ENCODE measurements at places on chromosomes 16 and 17.

DNA sequence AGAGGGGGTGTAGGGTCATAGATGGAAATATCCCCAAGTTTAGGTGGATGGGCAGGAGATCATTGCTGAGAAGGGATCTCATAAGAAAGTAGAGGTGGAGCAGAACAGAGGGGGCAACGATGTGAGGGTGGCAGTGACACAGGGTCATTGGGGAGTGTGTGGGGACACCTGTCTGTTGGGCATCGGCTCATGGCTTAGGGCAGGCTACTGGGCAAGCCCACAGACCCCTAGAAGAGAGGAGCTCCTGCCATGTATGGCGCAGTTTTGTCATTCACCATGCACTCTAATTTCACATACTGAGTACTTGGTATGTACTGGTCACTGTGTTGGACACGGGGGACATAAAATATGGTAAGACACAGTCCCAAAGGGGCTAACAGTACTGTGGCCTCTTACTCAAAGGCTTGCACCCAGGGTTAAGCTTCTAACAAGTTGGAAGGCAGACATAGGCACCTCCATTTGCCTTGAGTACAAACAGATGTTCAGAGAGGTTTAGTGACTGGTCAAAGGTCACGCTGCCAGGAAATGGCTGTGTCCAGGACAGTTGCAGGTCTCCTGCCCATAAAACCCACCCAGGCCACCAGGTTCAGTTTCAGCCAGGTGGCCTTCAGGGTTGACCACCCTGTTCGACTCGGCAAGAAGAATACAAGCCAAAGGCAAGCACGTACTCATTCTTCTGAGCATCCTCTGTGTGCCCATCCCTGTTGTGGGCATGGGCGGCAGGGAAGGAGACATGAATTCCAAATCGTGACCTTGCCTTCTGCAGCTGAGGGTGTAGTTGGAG, 580.2 kb downstream of the KCNJ18 start:
- no peak for DNase-seq

- no peak for DNase-seq
These were observed 2.3 kb downstream of the NTN1 start for GRCh38 chr17:9023392-9024218.

DNA sequence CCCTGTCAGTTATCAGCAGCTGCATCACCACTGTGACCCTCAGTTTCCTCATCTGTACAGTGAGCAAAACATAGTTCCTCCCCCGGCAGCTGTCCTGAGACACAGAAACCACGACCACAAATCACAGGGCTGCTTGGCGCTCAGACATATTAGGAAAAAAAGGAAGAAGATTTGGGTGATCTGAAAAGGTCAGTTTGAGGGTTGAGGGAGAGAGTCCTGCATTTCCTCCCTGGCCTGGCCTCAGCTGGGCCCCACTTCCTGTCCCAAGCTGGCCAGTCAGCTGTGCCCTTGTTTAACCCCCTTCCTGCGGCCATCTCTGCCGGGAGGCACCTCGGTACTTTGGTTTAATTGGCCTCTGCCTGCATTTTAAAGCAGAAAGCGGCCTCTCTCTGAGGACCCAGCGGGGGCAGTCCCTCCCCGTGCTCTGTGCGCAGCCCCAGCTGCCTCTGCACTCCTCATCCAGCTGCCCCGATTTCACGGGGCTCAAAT, 24.0 kb upstream of the CIBAR2 start:
- no peak for DNase-seq

- DNase-seq, result no peak
These were observed 10.4 kb downstream of the SCN4A start for GRCh38 chr17:63962298-63962744.

- no peak for DNase-seq
These were observed 112.9 kb downstream of the SEC14L1 start for GRCh38 chr17:77253611-77254051.

DNA sequence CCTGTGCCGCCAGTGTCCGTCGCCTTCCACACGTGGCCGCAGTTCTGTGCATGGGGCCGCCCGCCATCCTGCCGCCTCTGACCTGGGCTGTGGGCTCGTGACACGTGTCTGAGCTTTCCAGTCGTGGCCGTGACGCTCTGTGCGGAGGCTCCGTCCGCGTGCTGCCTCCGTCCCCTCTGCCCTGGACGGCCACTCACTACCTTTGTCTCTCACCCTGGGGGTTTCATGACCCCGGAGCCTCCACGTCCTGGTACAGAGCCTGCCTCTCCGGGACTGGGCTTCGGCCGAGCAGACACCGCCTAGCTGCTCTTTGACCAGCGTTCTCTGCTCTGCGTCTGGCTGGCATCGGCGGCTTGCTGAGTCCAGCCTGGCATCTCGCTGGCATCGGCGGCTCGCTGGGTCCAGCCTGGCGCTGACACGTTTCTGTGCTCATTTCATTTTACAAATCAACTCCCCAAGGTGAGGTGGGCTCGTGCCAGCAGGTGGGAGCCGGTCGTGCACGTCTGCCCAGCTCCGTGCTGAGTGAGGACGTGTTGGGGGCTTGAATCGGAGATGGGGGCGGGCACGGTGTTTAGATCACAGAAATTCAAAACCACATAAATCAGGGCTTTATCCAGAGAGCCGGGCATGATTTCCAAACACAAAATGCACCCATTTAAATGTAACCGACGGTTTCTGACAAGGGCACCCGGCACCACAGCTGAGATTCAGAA, 44.3 kb upstream of the GNG13 start:
- no peak for DNase-seq

DNA sequence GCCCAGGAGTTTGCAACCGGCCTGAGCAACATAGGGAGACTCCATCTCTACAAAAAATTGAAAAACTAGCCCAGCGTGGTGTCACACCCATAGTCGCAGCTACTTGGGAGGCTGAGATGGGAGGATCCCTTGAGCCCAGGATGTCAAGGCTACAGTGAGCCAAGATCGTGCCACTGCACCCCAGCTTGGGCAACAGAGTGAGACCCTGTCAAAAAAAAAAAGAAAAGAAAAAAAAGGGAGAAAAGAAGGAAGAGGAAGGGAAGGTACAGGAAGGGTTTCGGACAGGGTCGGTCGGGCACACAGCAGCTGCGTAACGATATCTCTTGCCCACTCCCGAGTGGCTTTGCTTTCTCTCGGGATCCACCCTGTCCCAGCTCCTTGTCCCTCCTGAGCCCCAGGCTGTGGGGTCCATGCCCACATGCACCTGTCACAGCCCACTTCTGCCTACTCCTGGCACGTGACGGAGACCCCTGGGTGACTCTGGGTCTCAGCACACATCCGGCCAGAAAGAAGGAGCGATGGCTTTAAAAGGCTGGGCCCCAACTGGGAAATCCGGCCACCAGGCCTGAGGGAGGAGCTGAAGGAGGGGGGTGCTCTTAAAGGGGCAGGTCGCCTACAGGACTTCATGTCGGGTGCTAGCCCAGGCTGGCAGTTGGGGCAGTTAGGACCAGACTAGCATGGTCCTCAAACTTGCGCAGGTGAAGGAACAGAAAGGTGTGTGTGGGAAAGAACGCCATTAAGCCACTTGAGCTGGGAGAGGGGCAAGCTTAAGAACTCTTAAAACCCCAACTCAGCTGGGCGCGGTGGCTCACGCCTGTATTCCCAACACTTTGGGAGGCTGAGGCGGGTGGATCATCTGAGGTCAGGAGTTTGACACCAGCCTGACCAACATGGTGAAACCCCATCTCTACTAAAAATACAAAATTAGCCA, at the start of gene GHDC:
GHDC (minus strand) TSS at position 526 of the 931 bp plus-strand sequence. CDS start 913 bp downstream, outside the sequence.
- DNase-seq, result peak; percentile 88

DNA sequence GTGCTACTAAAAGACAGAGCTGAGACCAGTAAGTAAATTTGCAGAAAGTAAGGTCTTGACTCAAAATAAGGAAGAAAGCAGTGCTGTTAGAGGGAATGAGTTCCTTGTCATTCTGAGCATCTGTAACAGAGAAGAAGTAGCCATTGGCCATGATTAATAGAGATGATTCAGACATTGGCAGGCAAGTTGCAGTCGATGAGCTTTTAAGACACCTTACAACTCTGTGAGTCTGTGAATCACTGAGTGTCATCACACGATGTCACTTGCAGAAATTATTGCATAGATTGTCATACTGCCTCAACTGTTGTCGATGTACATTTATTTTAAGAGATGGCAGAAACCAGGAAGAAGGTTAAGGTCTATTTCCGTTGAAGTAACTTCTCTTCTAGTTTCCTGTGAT, 201.1 kb upstream of the CDH13 start:
- no peak for DNase-seq

- no peak for DNase-seq
These were observed 4.4 kb downstream of the N4BP1 start for GRCh38 chr16:48605518-48606110.
